Peyer's patch (tissue), 4 donors: ENCODE measurements at places on chromosomes 1 and 21. TPM values are rescaled to one million over a fixed set of nuclear protein-coding genes. Genes with fewer than 3 reads are reported as not detected.
A peak's percentile ranks its signal among the peaks of the same experiment; 100 is the strongest.

GRCh38 chr1:223556414-223557129 is 108.9 kb downstream of the CAPN8 start:
- peak; percentile 19 for DNase-seq

The GBP6 gene
- not detected for total RNA-seq

DNA sequence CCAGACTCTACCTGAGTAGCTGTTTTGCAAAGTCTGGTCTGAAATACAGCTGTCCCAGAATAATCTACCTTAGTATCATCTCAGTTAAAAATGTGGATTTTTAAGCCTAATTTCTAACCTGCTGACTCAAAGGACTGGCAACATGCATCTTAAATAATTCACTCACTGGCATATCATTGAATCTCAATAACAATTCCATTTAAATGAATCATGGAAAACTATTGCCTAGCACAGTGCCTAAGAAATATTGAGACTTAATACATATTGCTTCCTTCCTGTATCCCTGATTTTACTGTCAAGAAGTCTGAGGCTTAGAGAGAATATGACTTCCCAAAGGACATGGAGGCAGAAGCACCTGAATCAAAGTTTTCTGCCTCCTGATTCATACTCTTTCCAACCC is 3.1 kb downstream of the CCDC190 start:
- no peak for DNase-seq

The S100A16 gene
- total RNA-seq: 178 TPM

DNA sequence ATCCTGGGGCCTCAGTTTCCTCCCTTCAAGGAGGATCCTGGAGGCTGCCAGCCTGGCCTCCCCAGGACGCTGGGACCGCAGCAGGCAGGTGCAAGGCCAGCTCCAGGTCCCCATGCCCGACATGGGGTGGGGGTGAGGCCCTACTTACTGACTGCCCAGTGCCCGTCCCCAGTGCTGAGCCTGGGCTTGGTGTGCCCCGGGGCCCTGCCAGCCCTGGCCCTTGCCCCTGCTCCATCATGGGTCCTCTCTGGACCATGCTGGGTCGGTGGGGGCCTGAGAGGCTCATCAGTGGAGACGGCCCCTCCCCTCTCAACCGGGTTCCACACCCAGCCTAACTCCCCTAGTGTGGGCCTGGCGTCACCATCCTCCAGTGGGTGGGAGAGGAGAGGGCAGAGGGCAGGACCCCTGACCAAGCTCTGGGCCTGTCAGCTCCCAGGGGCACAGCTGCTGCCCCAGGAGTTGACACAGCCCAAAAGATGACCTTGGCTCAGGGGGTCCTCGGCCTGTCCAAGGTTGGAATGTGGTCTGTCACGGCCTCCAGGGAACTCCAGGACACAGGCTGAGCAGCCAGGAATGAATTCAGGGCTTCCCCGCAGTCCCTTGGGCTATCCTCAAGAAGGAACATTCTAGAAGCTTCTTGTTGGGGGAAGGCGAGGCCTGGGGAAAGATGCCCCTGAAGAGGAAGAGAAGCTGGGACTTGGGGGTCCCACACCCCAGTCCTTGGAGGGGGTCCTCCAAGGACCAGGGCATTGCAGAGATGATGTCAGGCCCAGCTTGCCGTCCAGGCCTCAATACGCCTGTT is 17.6 kb upstream of the ARF1 start:
- DNase-seq: peak; percentile 34

The DNAJC28 gene
- total RNA-seq: 4.4 TPM

- no peak for DNase-seq
These were observed 70.4 kb upstream of the SCAF4 start for GRCh38 chr21:31802331-31802730.

DNA sequence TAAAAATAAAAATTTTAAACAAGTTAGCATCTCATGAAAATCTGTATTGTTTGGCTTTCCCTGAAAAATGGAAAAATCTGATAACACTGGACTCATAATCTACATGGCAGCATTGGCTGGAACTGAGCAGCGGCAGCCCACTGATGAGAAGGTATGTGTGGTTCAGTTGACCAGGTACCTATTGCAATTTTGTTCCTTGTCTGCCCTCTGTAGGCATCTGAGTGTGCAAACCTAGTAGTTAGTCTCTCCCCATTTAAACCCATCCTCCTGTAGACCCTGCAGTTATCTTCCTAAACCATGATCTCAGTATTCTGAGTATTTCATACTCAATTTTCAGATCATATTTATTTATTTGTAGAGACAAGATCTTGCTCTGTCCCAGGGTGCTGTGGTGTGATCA is 59.4 kb upstream of the SERBP1 start:
- no peak for DNase-seq

The SMCP gene
- total RNA-seq: not detected

DNA sequence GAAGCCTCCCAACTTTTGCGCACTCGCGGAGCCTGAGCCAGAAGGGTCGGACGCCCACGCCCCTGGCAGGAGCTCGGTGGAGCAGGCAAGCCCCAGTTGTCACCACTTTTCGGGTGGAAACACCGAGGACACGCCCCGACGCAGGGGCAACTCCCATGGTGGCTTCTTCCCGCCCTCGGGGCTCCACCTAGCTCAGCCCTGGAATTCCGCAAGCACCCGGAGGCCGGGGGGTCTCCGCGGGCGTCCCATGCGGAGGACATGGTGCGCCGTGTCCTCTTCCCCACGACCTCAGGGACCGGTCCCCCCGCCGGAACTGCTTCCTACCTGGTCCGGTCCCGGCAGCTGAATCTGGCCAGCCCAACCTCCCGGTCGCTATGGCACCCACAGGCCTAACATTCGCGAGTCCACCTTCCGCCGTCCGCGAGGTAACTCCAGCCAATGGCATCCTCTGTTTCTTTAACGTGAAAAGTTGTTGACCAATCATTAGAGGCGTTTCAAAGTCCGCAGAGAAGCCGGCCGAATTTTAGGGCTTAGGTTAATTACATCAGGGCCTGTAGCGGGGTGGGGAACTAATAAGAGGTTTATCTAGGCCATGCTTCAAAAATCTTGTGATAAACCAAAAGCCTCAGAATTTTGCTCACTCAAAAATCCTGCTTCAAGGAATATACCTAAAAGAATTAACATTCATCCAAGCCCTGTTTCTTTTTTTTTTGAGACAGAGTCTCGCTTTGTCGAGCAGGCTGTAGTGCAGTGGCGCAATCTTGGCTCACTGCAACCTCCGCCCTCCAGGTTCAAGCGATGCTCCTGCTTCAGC is at the start of gene STPG1:
Gene STPG1 (minus strand): TSS at position 433 of the 814 bp plus-strand sequence. CDS start 12,394 bp downstream, outside the sequence.
- peak; percentile 89 for DNase-seq

GRCh38 chr1:226506021-226506420 is 42.5 kb upstream of the STUM start:
- no peak for DNase-seq

The LACTBL1 gene
- total RNA-seq: not detected

DNA sequence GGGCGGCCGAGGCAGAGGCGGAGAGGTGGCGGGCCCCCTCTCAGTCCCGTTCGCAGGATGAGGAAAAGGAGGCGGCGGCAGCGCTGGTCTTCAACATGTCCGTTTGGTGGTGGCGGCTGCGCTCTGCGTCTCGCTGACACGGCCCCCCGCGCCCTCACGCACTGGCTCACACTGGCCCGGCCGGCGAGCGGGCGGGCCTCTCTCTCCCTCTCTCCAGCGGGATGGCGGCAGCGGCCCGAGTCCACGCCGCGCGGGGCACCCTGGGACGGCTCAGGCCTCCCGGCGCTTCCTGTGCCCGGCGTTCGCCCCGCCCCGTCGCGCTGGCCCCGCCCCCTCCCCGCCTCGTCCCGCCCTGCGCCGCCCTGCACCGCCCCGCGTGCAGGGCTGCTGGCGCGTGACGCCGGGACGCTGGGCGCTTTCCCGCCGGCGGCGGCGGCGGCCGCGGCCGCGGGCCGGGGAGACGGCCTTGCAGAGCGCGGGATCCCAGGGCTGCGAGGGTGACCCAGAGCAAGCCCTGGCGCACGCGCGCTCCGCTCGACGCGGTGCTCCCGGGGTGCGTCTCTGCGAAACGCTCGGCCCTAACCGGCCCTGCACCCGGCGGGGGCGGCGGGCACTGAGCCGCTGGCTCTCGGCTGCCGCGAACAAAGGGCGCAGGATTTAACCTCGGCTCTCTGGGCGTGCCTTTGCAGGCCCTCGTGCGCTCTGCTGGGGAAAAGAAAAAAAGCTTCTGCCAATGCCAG is at the start of gene SCAF4:
Gene SCAF4 (minus strand): TSS at position 262 of the 740 bp plus-strand sequence. CDS start 426 bp downstream, outside the sequence.
- DNase-seq: peak; percentile 84

- peak; percentile 75 for DNase-seq
These were observed 456 bp upstream of the SMYD2 start for GRCh38 chr1:214280386-214281020.

DNA sequence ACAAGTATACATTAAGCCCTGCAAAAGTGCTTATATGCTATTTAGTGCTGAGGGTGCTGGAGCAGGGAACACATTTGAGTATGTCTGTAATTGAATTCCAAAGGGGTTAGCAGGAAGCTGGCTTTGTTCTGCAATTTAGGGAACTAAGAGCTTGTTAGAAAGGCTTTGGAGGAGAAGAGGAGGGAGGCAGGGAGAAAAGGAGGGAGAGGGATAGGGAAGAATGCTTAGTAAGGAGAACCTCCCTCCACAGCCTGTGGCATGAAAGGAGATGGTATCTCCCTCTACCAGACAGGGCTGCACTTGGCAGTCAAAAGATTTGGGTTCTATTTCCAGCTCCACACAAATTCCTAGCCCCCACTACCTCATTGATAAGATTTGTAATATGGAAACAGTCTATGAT is 217.8 kb downstream of the DAB1 start:
- no peak for DNase-seq

DNA sequence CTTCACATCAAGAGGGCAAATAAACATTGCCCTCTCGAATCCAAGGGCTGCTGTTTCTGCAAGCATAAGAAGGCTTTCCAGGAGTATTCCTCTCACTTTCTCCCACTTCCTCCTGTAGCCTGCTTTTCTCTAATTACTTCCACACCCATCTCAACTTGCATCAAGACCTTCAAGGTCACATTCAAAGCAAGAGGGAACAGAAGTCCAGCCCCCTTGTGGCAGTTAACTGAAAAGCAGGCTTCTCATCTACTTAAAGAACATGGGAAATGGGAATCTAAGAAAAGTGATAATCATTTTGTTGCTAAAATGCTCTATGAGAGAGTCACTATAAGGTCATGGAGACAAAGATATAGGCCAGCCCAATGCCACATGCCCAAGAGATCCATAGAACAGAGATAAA is 874.4 kb downstream of the KCNT2 start:
- DNase-seq: no peak

The PSRC1 gene
- total RNA-seq: 3.5 TPM

The TOMM40L gene
- total RNA-seq: 8.3 TPM

DNA sequence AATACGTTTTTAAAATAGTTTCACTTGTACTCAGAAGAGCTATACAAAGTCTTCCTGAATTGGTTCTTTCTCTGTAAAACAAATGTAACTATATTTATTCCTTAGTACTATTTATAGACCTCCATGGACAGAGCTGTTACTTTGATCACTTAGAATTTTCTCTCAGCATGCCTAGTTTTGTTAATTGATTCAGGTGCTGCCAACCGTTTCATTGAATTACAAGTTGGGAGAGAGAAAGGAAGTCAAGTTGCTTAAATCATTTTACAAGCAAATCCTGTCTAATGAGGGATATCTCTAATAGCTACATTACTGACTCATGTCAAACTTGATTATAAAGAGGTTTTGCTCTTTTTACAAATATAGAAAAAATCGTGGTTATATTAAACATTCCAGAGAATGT is 241.0 kb downstream of the FMN2 start:
- DNase-seq: no peak

The PLEKHA6 gene
- 57.3 TPM for total RNA-seq

The SFN gene
- 42.4 TPM for total RNA-seq

The KRTAP13-2 gene
- total RNA-seq: not detected

The MYOC gene
- total RNA-seq: 3.3 TPM
